H9 (cell line): ENCODE measurements at places on chromosomes 11 and 22. TPM values are rescaled to one million over a fixed set of nuclear protein-coding genes. Genes with fewer than 3 reads are reported as not detected.

B3GAT1 gene
- 29.3 and 34.3 TPM in 2 replicates for total RNA-seq

DNA sequence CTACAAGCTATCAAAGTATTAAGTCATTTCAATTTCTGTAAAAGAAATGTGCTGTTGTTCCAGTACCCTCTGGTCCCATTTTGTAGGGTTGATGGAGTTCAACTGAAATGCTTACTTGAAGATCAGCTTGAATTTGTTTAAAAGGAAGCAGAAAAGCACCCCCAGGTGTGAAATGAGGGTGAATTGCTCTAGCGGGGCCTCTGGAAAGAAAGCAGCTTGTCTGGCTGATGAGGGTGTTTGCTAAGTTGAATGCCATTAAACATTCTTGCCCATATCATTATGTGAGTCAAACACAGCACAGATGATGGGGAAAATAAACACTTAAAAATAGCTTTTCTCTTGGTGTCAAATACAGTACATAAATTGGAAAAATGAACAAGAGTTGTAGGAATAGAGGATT lies 280.3 kb downstream of the RAB38 start:
- H3K4me3 ChIP-seq = no peak overlapping the region
- H3K27ac ChIP-seq = no peak overlapping the region
- H3K36me3 ChIP-seq = no peaks in the 10 kb centered on the region
- no peak for DNase-seq

DNA sequence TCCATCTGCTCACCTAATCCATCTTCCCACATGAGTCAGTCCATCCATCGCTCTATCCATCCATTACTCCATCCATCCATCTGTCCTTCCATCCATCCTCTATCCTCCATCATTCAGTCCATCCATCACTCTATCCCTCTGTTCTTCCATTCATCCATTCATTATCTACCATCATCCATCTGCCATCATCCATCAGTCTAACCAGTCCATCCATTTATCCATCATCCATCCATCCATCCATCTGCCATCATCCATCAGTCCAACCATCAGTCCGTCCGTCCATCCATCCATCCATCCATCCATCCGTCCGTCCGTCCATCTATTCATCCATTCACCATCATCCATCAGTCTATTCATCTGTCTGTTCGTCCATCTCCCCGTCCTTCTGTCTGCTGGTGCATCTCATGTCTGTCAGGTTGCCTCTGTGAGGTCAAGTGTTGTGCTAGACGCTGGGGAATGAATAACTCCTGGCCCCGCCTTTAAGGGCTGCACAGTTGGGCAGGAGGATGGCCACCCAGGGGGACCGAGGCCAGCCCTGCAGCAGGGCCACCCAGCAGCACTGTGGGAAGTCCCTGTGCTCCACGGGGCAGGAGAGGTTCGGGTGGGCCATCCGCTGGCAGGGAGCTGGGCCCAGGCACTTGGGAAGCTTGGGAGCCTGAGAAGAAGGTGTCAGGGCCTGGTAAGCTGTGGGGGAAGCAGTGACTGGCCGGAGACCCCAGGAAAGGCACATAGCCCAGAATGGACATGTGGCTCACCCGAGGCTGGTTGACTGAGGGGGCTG lies 137.1 kb downstream of the CTTN start:
- peak; percentile 15 for DNase-seq
- H3K36me3 ChIP-seq = no peaks in the 10 kb centered on the region
- peaks cover 11% of the 10 kb centered on the region; the same call in 1 of the 2 replicates for H3K4me1 ChIP-seq
- H3K27ac ChIP-seq = no peak overlapping the region

DNA sequence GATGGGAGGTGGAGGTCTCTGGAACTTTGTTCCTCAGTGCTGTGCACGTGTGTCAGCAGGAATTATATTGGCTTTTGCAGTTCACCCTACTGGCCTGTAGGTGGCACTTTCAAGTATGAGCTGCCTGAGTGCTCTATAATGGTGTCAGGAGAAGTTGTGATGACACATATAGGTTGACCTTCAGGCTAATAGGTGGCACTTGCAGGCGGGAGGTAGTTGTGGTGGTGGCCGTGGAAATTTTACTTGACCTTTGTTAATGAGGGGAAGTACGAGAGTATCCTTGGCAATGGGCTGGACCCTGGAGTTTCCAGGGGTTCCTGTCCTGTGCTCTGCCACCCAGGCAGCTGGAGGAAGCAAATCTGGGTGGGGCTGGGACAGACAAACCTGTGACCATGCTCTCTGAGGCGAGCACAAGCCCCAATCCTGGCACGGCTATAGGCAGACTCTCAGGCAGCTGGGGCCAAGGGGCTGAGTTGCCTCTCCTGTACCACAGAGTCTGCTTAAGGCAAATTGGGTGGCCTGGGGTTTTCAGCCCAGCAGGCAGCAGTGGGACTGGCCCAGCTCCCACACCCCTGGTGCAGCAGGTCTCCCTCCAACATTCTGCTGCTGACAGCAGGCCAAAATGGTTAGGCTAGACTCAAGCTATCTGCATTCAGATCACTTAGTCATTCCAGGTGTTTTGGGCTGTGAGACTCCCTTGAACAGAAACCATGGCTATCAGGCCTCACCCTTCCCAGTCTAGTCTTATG lies 147.5 kb upstream of the CTSC start:
- H3K4me3 ChIP-seq = no peak overlapping the region
- H3K4me1 ChIP-seq = no peaks in the 10 kb centered on the region
- H3K36me3 ChIP-seq = no peaks in the 10 kb centered on the region
- H3K27ac ChIP-seq = no peak overlapping the region

- H3K4me1 ChIP-seq = peaks cover 6% of the 10 kb centered on the region; the same call in 1 of the 2 replicates
- no peak overlapping the region for H3K27ac ChIP-seq
- 0 out of 2 replicates have a peak, but pooled peaks cover 2% of the 10 kb centered on the region for H3K27me3 ChIP-seq
- no peak for DNase-seq
- H3K36me3 ChIP-seq = no peaks in the 10 kb centered on the region
These were observed 889 bp downstream of the PLAAT4 start for GRCh38 chr11:63537293-63538101.

DNA sequence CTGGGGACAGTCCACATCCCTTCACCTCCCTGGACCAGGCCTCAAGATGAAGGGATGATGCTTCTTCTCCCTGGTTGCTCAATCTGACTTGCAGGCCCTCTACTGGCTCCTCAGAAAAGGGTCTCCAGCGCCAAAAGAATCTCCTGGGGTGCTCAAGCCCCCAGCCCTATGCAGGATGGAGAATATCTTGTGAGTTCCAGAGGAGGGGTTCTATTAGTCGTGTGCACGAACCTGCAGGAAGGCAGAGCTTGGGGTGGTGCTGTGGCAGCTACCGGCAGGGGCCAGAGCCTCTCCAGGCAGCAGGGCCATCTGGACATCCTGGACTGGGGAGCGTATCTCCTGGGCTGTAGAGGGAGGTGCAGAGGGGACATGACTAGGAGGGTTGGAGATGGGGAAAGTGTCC lies 1339.5 kb downstream of the BRD1 start:
- peak overlapping the region; percentile 74 for H3K4me3 ChIP-seq
- no peaks in the 10 kb centered on the region for H3K27me3 ChIP-seq
- no peak overlapping the region for H3K27ac ChIP-seq

- peak; percentile 69 for DNase-seq
- no peak overlapping the region for H3K27ac ChIP-seq
- H3K4me1 ChIP-seq = no peaks in the 10 kb centered on the region
- H3K4me3 ChIP-seq = no peak overlapping the region
- no peaks in the 10 kb centered on the region for H3K36me3 ChIP-seq
- peaks cover 2% of the 10 kb centered on the region; the same call in 1 of the 2 replicates for H3K27me3 ChIP-seq
These were observed 22.8 kb downstream of the PIM3 start for GRCh38 chr22:49983148-49984042.

GRCh38 chr11:118870396-118871343 lies 13.0 kb upstream of the CXCR5 start:
- H3K4me3 ChIP-seq = no peak overlapping the region
- H3K27me3 ChIP-seq = no peaks in the 10 kb centered on the region
- no peak for DNase-seq
- peaks cover 11% of the 10 kb centered on the region; the same call in 1 of the 2 replicates for H3K4me1 ChIP-seq
- no peak overlapping the region for H3K27ac ChIP-seq

DNA sequence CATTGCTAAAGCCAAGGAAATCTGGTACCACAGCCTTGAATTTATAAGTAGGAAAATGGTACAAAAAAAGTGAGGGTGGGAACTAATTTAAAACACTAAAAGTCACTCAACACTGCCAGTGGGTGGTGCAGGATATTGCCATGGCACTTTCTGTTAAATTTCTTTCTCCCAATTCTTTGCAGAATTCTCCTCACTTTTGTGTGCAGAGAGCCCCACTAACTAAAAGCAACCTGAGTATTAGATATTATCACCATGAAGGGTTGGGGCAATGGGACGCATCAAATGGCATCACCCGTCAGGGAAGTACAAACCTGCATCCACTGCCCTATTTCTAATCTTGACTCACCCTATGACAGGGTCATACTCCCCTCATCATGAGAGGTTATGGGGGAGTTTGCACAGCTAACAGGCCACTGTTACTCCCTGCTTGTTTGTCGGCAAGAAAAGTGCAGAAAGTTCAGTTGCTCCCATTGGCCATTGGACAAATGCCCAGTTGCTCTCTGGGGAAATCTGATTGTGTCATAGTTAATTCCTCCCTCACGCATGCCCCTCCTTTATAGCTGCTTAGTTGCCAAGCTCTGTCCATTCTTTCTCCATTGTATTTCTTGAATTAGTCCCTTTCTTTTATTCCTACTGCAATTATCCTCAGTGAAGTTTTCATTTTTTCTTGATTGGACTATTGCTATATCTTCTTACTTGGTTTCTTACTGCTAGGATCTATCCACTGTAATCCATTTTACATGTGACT lies 93.8 kb upstream of the BLID start:
- no peaks in the 10 kb centered on the region for H3K36me3 ChIP-seq
- no peak overlapping the region for H3K27ac ChIP-seq
- H3K27me3 ChIP-seq = no peaks in the 10 kb centered on the region
- DNase-seq = no peak
- no peak overlapping the region for H3K4me3 ChIP-seq

H19 gene
- total RNA-seq = 10.7 TPM in 2 replicates

DNA sequence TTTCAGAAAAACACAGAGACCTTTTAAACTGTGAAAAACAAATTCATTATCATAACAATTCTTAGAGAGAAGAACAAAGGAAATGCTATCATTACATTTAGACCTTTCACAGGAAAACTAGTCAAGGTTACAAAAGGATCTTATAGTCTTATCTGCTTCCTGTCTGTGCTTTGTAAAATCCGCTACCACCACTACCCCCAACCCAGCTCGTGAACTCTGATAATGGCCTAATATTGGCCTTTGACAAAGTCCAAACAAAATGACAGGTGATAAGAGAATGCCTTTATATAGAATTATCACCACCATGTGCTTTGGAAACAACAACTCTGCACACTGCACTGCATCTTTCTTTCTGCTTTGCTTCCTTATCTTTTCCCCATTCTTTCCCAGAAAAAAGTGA lies 272.5 kb downstream of the SBF2 start:
- no peaks in the 10 kb centered on the region for H3K36me3 ChIP-seq
- H3K4me3 ChIP-seq = no peak overlapping the region
- no peak for DNase-seq
- H3K4me1 ChIP-seq = no peaks in the 10 kb centered on the region
- H3K27ac ChIP-seq = no peak overlapping the region

- peak within 1 kb of the TSS; percentile 77 for H3K4me3 ChIP-seq
- H3K27ac ChIP-seq = no peak within 1 kb of the TSS
- no peaks in the 10 kb centered on the region for H3K36me3 ChIP-seq
- H3K4me1 ChIP-seq = no peaks in the 10 kb centered on the region
These were observed at the start of gene ZBTB16 for GRCh38 chr11:114059278-114059983. Gene ZBTB16, plus strand, starts transcription at chr11:114059711. Its CDS starts 3,590 bp downstream, at chr11:114063301.
